ENCODE measurements at places on chromosomes 3 and 15. TPM values are rescaled to one million over a fixed set of nuclear protein-coding genes. Genes with fewer than 3 reads are reported as not detected.
A peak's percentile ranks its signal among the peaks of the same experiment; 100 is the strongest.

GRCh38 chr3:37243820-37244748 lies 69.7 kb upstream of the LRRFIP2 start:
- no peak for DNase-seq

DNA sequence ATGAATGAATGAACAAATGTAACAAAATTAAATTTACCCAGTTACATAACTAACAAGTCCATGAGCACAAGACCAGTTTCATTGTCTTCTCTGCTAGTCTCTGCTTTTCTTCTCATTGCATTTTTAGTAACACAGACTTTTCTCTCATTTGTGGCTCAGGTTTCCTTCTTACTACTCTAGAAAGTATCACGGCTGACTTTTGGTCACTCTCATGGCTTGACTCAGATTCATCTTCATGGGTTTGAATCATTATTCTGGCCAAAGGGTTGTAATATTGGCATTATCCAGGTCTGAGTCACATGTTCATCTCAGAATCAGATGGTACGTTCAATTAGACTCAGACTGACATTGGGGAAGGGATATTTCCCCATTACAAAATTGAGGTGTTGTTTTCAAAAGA lies 121.5 kb upstream of the SATB1 start:
- DNase-seq = no peak

ALPK3 gene
- 24.7 TPM for total RNA-seq

GRCh38 chr3:57131210-57131588 lies 34.0 kb downstream of the IL17RD start:
- no peak for DNase-seq

DNA sequence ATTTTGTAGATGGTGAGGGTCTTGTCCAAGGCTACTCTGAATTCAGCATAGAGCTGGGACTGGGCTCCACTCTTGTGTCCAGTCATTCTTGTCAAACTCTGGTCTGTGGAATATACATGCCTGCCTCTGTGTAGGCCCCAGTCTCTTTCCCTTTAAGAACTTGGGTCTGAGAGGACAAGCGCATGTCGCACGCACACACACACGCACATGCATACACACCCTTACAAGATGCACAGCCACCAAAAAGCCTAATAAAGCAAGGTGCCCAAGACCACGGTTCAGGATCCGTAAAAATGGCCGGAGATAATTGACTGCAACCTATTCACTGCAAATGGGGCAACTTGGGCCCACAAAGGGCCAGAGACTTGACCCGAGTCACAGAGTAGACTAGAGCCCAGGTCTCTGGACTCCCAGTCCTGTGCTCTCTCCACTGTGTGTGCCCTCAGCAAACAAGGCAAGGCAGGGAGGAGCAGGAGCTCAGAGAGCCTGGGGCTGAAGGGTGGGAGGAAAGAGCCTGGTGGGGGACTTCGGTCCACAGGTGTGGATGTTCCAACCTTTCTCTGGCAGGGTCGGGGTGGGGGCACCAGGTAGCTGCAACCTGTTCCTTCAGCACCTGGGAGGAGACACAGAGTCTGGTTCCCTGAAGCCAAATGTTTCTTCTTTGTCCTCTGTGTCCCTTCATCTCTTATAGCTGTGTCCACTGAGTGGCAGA lies 914 bp upstream of the PAQR5 start:
- no peak for DNase-seq

- DNase-seq = no peak
These were observed 16.2 kb downstream of the NISCH start for GRCh38 chr3:52471371-52472238.

- DNase-seq = peak; percentile 48
These were observed 181.8 kb downstream of the MAGI1 start for GRCh38 chr3:65856907-65857306.

- no peak for DNase-seq
These were observed 213.3 kb upstream of the THRB start for GRCh38 chr3:24707936-24708335.

GRCh38 chr3:158185711-158186110 lies 75.8 kb downstream of the RSRC1 start:
- DNase-seq = no peak

CPNE4 gene
- not detected for total RNA-seq

CKMT1A gene
- total RNA-seq = 8.1 TPM

AHSG gene
- total RNA-seq = not detected

- peak; percentile 56 for DNase-seq
These were observed 54.4 kb upstream of the HEG1 start for GRCh38 chr3:125110016-125110875.

DNA sequence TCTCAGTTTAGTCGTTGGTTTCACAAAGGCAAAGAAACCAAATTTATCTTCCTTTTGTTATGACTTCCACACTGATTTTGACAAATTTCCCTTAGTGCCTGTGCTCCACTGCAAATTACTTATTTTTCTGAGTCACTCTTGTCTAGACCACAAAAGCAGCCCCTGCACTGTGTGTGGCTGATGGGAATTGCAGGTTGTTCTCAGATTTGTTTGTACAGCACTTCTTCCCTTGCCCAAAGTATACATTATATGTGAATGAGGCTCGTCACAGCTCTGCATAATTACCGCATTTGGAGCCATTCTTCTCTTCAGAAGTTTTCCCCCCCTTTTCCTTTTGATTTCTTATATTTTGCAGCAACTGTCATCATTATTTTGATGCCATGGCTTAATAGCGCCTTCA lies 354.2 kb upstream of the IL12A start:
- DNase-seq = no peak

TMEM207 gene
- total RNA-seq = not detected

ZNF774 gene
- total RNA-seq = 1.1 TPM

DNA sequence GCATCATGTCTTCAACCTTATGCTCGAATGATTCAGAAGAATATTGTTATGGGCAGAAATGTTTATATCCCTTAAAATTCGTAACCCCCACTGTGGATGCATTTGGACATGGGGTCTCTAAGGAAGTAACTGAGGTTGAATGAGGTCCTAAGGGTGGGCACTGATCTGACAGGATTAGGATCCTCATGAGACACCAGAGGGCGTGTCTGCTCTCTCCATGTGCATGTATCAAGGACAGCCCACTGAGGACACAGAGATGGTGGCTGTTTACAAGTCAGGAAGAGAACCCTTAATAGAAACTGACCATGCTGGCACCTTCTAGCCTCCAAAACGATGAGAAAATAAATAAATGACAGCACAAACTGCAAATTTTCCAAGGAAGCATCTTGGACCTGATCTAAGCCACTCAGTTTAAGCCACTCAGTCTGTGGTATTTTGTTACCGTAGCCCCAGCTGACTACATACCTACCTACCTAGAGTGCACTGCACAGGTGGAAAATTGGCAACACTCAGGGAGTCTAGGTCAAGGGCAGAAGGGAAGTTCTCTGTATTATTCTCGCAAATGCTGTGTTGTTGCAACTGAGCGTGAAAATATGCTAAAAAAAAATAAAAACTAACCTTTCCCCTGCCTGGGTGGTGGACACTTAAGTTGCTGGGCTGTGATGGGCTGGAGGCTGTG lies 126.6 kb downstream of the TJP1 start:
- DNase-seq = no peak

EFHB gene
- total RNA-seq = 3.3 TPM

USP13 gene
- 10.3 TPM for total RNA-seq

GRCh38 chr15:64806509-64806908 lies 18.9 kb downstream of the PIF1 start:
- no peak for DNase-seq

DNA sequence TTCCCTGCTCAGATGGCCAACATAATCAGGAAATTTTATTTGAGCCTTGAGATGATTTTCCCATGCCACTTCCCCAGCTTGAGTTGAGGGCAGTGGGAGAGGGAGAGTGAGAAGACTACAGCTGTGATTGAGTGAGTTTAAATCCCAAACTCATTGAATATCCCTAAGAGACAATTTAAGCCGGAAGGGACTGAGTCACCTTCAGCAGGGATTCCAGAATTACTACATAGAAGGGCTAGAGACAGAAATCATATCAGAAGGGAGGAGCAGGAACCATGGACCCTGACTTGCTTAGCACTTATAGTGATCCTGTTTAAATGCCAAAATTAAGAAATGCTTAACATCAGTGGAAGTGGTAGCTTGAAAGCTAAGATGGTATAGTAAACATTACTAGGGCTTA lies 312.2 kb upstream of the SLCO3A1 start:
- DNase-seq = no peak

GRCh38 chr15:89401631-89402517 lies 67.2 kb upstream of the POLG start:
- DNase-seq = no peak

PAQR5 gene
- total RNA-seq = 10.1 TPM

GRCh38 chr3:128317698-128318231 lies 148.9 kb downstream of the DNAJB8 start:
- no peak for DNase-seq

ZNF80 gene
- total RNA-seq = not detected

GRCh38 chr15:72825829-72826228 lies 42.3 kb upstream of the ADPGK start:
- no peak for DNase-seq

DNA sequence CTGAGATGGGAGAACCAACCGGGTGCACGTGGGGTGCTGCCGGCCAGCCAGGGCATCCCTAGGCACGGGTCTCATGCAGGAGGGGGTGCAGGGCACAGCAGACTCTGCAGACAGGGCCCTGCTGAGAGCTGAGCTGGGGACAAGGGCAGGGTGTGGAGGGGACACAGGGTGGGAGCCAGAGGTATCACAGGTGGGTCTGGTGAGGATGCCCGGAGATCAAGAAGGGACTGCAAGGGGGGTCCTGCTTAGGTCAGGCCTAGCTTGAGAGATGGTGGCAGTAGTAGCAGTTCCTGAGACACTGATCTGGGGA lies 39.5 kb upstream of the PRR23E start:
- no peak for DNase-seq

DNA sequence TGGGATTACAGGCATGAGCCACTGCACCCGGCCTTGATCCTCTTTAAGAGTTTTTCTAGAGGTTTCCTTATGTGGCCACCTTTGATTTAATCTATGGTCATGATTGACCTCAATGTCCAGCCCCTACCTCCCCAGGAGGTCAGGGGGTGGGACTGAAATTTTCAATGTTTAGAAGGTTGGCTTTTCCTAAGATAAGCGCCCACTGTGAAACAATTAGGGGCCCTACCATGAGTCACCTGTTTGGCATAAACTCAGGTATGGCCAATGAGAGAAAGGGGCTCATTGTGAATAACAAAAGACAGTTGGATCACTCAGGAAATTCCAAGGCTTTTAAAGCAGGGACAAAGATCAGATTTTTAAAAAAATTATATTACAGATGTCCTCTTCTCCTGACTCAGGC lies 51.1 kb downstream of the ZBTB11 start:
- DNase-seq = no peak

GRCh38 chr3:128353361-128353965 lies 113.2 kb downstream of the DNAJB8 start:
- no peak for DNase-seq

- DNase-seq = no peak
These were observed 400.0 kb downstream of the FOXP1 start for GRCh38 chr3:71183549-71183948.

AGTR1 gene
- total RNA-seq = 0.14 TPM

CP gene
- total RNA-seq = not detected

GRCh38 chr3:194306771-194307640 lies 44.1 kb downstream of the CPN2 start:
- no peak for DNase-seq

DNA sequence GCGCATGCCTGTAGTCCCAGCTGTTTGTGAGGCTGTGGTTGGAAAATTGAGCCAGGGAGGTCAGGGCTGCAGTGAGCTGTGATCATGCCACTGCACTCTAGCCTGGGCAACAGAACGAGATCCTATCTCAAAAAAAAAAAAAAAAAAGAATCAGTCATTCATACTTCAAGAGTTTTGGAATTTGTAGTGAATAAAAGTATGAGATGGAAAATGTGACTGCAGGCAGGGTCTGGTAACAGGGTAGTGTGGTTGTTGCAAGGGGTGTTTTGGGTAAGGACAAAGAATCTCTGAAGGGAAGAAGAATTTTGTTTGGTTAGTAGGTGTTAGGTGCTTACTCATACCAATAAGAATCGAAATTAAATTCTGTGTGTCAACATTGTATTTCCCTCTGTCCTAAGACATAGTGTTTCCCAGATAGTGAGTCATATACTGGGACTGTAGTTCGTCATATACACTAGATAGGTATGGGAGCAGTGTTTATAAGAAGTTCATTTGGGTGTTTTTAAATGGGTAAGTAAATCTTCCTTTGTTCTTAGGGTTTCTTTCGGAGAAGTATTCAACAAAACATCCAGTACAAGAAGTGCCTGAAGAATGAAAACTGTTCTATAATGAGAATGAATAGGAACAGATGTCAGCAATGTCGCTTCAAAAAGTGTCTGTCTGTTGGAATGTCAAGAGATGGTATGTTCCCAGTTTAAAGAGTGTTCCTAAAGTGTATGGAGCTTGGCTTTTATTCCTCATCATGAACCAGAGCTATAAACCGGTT lies 14.2 kb downstream of the NR1D2 start:
- DNase-seq = peak; percentile 85

DNA sequence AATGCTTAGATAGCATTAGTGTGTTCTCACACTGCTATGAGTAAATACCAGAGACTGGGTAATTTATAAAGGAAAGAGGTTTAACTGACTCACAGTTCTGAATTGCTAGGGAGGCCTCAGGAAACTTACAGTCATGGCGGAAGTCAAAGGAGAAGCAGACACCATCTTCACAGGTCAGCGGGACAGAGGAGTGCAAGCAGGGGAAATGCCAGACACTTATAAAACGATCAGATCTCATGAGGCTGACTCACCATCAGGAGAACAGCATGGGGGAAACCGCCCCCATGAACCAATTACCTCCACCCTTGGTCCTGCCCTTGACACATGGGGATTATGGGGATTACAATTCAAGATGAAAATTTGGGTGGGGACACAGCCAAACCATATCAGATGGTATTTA lies 381.5 kb upstream of the DPPA4 start:
- no peak for DNase-seq

- DNase-seq = no peak
These were observed 462.7 kb downstream of the PLOD2 start for GRCh38 chr3:145698250-145698649.

DNA sequence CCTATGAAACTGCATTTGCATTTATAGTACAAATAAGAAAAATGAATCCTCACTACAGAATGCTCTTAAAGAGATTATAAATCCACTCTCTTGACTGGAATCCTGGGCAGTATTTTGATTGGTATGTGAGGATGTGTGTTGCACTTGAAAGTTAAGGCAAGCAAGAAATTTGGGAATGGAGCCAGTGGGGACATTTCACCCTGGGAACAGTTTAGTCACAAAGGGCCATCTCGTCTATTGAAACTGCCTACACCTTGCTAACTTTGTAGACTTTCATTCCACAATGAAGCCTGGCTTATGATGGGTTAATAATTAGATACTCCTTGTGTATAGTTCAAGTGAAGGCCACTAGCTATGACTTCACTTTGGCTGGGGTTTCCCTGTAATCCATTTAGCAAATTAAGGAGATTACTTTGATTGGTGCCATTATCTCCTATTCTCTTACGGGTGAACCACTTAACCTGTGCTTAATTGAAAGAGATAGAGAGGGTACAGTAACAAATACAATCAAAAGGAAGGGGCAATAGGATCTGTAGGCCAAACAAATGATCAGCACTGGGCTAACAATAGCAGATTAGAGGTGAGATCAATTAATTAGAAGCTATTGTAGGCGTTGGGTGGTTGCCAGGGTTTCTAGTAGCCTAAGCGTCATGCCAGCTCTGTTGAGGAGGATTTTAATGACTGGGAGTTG lies 146.9 kb upstream of the RARB start:
- DNase-seq = no peak

RASGRP1 gene
- 3.5 TPM for total RNA-seq

All from epithelial cell of proximal tubule (primary cell).